ENCODE measurements at places on chromosomes 13 and 19. TPM values are rescaled to one million over a fixed set of nuclear protein-coding genes. Genes with fewer than 3 reads are reported as not detected.

MLNR gene
- not detected for total RNA-seq

KLK12 gene
- not detected for total RNA-seq

CFAP97D2 gene
- total RNA-seq, result not detected

BCAM gene
- total RNA-seq, result 16.6 TPM

SRRM5 gene
- total RNA-seq, result not detected
